ENCODE measurements at places on chromosomes 11 and 22.

DNA sequence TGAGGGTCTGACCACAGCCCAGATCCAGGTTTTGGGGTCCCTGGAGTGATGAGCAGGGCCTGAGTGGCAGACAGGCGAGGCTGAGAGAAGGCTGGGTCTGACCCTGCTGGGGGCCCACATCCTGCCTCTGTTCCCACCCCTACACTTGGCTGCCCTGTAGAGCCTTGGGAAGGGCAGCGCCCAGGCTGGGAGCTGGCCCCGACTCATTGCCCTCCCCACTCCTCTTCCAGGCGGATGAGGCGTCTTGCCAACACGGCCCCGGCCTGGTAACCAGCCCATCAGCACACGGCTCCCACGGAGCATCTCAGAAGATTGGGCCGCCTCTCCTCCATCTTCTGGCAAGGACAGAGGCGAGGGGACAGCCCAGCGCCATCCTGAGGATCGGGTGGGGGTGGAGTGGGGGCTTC is 4.9 kb downstream of the DERL3 start:
- DNase-seq: no peak

DNA sequence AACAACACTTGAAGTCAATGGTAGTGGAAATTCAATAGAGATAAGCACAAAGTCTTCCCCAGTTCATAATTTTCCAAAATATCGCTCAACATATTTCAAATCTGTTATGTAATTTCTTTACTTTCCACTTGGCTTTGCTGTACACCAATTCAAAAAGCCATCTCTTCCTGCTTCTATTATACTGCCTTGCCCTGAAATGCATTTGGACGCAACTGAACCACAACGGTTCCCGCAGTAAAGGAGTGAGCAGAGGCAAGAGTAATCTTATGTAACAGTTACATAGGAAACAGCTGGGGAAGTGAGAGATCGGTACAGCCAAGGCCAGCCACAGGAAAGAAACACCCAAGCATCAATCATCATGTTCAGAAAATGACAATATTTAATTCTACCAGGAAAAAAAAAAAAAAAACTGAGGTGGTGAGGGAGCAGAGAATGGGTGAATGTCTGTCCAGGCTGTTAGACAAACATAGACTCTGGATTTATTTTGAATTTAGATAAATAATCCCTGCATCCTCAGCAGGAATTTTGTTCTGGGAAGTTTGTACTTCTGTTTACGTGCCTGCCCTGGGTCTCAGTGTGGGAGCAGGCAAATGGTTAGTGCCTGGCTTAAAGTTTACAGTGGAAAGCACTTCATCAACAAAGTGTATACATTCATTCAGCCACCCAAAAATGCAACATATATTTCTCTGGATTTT is 392.2 kb downstream of the ETS1 start:
- no peak for DNase-seq

DNA sequence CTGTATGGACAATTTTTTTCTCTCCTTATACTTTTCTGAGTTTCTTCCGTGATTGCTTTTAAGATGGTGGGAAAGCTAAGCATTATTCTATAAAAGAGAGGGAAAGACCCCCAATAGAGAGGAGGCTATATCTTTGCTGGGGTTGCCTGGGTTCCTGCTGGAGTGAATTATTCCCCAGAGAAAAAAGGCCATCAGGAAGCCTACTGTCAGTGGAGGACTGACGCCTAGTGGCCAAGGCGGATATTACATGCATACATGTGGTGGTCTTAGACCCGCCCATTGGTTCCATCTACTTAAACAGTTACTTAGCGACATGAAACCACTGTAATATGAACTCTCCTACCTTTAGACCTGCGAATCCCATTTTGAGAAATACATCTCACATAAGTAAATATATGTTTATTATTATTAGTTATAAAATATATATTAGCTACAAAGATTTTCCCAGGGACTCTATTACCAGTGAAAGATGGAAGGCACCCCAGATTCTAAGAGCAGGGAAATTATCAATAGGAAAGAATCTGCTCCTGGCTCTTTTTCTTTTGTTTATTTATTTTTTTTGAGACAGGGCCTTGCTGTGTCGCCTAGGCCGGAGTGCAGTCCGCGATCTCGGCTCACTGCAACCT is 15.7 kb upstream of the PGA3 start:
- peak; percentile 74 for DNase-seq

GRCh38 chr11:61874377-61874809 is 17.0 kb downstream of the FADS3 start:
- no peak for DNase-seq

DNA sequence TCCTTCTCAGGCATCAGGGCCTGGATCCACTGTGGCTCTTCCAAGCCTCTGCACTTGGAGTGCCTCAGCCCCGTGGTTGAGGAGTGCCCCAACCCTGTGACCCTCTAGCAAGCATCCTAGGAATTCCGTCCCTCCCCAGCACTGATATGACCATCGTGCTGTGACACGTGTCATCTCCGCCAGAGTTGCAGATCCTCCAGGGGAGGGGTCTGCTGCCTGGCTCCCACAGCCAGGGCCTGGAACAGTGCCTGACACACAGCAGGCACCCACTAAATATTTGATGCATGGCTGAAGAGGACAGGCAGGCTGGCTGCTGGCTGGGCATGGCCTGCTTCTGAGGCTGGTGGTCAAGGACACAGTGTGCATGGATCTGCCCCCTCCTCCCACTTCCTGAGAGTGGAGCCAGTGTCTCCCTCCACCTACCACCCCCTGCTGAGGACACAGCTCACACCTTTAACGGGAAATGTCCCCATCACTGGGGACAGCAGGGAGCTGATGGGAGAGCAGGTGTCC is 1.7 kb upstream of the CD81 start:
- no peak for DNase-seq

DNA sequence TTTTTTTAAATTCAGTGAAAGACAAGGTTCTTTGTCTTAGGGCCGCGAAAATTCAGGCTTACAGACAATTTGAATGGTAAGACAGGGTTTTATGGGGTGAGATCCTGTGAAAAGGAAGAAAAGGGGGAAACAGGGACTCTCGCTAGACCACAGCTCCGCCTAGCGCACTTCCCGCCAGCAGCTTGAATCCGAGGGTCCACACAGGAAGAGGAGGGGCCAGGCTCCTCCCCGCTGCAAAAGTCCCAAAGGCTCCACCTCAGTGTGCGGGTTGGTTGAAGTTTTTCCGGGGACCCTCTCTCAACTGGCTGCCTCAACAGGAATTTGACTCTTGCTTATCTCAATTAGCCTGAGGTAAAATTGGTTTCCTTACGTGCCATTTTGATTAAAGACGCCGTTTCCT is 950.9 kb upstream of the CNTN5 start:
- DNase-seq: no peak

DNA sequence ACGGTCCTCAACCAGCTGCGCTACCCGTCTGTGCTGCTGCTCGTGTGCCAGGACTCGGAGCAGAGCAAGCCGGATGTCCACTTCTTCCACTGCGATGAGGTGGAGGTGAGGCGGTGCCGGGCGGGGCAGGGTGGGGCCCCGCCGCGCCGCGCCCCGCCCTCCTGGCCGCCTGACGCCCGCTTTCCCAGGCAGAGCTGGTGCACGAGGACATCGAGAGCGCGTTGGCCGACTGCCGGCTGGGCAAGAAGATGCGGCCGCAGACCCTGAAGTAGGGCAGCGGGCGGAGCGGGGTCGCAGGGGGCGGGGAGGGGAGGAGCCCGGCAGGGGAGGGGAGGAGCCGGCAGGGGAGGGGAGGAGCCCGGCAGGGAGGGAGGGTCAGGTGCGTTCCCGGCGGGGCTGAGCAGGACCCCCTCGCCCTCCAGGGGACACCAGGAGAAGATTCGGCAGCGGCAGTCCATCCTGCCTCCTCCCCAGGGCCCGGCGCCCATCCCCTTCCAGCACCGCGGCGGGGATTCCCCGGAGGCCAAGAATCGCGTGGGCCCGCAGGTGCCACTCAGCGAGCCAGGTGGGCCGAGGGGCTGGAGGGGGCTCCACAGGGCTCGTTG is 14.7 kb downstream of the EPS8L2 start:
- no peak for DNase-seq

GRCh38 chr11:28384418-28384817 is 276.2 kb downstream of the METTL15 start:
- DNase-seq: no peak

GRCh38 chr11:78929207-78929905 is 354.7 kb upstream of the NARS2 start:
- DNase-seq: no peak

GRCh38 chr11:66637557-66638176 is 836 bp upstream of the RBM4 start:
- DNase-seq: no peak

DNA sequence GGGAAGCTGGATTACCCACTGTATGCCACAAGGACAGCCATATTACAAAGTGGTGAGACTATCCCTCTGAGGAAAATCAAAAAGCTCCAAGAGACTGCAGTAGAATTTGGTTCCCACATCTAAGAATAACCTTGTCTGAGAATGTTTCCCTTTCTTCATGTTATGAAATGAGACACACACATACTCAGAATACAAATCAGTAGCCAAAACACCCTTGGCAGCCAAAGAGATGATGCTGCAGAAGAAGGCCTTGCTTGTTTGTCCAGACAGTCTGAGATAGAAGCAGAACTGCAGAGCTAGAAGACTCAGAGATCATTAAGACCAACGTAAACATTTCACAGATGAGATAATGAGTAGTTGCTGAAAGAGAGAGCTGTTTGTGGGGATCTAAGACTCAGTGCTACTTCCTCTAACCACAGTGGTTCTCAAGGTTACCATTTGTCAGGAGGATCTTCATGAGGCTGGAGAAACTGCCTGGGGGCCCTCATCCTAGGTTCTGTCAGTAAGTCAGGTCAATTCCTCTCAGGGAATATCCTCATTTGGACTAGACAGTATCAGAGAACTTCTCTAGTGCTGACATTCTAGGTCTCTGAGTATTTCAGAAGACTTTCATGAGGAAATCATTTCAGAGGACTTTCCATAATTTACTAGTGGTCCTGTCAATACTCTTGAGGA is 38.9 kb downstream of the RELT start:
- no peak for DNase-seq

DNA sequence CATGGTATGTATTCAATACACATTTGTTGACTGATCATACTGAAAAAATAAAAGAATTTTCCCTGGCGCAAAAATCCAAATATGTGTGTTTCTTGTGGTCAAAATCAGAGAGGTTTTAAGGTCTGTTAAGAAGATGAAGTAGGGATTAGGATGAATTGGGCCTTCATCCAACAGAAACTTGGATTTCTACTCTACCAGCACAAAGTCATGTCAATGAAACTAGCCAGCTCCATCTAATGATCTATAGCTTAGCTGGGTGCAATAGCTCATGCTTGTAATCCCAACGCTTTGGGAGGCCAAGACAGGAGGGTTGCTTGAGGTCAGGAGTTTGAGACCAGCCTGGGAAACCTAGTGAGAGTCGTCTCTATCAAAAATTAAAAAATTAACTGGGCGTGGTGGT is 65.5 kb downstream of the USP35 start:
- no peak for DNase-seq

Data from HCT116 (cell line).